Activated T-helper 1 cell treated with anti-CD3 and anti-CD28 coated beads, Interleukin-12 subunit alpha, Interleukin-12 subunit beta, Interleukin-2, Interleukin-4 antibody, amounts not matched to agents 30 ng/mL and 10 ng/mL and 1 ng/mL, durations not matched to agents 14 hours and 24 hours and 36 hours (primary cell): ENCODE measurements at places on chromosomes 5 and 9. TPM values are rescaled to one million over a fixed set of nuclear protein-coding genes. Genes with fewer than 3 reads are reported as not detected.

- DNase-seq = no peak
Measured at GRCh38 chr9:8863886-8864544, 1064.4 kb upstream of the DMAC1 start.

GRCh38 chr9:87880116-87880515 is 2.6 kb upstream of the SPATA31E1 start:
- no peak for DNase-seq

GRCh38 chr5:51960617-51961121 is 577.4 kb downstream of the ISL1 start:
- DNase-seq = no peak

- peak; percentile 64 for DNase-seq
Measured at GRCh38 chr9:83956436-83957247, 23.4 kb downstream of the HNRNPK start.

- DNase-seq = no peak
Measured at GRCh38 chr5:11023945-11024344, 262.9 kb upstream of the DAP start.

DNA sequence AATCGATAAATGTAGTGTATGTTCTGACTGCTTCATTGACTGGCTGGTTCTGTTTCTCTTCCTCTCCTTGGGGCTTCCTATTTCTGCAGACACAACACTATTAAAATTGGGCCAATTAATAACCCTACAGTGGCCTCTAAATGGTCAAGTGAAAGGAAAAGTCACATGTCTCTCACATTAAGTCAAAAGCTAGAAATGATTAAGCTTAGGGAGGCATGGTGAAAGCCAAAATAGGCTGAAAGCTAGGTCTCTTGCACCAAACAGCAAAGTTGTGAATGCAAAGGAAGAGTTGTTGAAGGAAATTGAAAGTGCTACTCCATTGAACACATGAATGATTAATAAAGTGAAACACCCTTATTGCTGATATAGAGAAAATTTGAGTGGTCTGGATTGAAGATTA is 58.2 kb downstream of the CCNH start:
- no peak for DNase-seq

DNA sequence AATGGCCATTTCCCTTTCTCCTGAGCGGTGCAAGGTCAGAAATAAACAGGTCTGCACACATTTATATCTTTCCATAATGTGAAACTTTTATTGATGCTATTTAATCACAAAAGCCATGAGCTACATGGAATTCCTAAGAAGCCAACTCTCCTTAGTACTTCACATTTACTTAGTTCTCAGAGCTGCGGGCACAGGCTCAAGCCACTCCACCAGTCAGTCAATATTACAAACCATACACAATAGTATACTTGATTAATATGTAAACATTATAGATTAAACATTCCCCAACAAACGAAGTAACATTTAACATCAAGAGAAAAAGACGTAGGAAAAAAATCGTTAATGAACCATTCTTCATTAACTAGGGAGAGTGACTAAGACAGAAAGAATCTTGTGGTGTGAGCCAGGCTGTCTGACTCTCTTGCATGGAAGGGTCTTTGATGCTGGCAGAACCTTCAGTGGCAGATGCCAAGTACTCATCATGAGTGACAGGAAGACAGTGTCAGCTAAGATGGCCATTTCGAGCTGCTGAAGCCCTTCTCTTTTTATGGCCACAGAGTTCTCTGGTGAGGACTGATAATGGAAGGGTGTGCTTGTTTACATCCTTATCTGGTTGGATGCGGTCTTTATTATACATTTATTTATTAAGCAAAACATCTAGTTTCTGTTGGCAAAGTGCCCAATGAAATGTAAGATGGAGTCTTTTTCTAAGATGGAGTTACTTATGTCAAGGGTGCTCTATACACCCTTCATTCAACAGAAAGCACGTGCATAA is 115.5 kb upstream of the TUT7 start:
- no peak for DNase-seq

GRCh38 chr5:36496471-36496870 is 109.9 kb upstream of the SLC1A3 start:
- DNase-seq = no peak

GRCh38 chr9:20526500-20527319 is 95.6 kb downstream of the MLLT3 start:
- DNase-seq = no peak

The PTGES gene
- 0.16 TPM in 1 of 2 replicates, not detected in the other for total RNA-seq

The ERMP1 gene
- 23.1 and 24.1 TPM in 2 replicates for total RNA-seq

- DNase-seq = no peak
Measured at GRCh38 chr9:37104183-37104889, 16.0 kb upstream of the ZCCHC7 start.

The GDA gene
- not detected in 2 replicates for total RNA-seq

- no peak for DNase-seq
Measured at GRCh38 chr5:111159845-111160244, 64.3 kb upstream of the CAMK4 start.

The SHC3 gene
- not detected in 2 replicates for total RNA-seq

The ACOT12 gene
- total RNA-seq = not detected in 2 replicates

GRCh38 chr5:106827061-106827460 is 843.7 kb downstream of the EFNA5 start:
- no peak for DNase-seq

The KCNMB1 gene
- total RNA-seq = 0.03 TPM in 1 of 2 replicates, not detected in the other

DNA sequence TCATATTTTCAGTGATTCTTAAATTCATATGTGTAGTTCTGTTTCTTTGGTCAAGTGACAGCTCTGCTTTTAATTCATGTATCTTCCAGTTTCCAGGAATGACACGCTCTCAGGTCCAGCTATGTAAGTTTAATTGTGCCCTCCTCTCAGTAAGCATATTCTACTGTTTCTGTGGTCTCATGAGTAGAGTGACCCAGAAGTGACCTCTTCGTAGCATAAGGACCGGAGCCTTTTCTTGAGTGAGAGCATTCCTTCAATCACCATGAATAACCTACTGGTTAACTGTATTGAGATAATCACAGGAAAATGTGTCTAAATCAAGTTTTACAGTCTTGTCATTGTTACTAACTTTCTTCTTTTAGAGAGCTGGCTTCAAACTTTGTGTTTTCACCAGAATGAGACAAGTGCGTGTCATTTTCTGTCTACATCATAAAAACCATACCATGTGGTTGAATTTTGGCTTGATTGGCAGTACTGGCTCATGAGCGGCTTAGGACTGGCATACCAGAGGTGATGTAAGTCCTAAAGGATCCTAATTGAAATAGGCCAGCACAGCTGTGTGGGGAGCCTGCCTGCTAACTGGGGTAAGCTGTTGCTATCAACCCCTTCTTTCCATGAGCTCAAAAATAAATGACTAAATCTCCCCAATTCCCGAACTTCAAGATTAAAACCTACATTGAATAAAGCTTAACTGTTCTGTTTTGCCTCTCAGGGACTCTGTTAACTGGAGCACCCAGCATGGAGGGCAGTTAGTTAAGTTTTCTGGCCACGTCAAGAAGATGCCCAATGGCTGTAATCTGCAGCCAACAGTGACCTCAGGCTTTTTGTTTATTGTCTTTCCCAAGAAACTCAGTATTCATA is 4.8 kb downstream of the ADAMTSL1 start:
- no peak for DNase-seq

The ZNF79 gene
- total RNA-seq = 21.7 and 23.1 TPM in 2 replicates

The PCDHGA6 gene
- 0.16 and 0.42 TPM in 2 replicates for total RNA-seq

The SPATA31A3 gene
- not detected in 2 replicates for total RNA-seq

GRCh38 chr5:41955432-41956024 is 30.4 kb downstream of the FBXO4 start:
- no peak for DNase-seq

The MGAT1 gene
- 106 and 107 TPM in 2 replicates for total RNA-seq

GRCh38 chr9:3827175-3827574 is 301.4 kb upstream of the RFX3 start:
- DNase-seq = no peak

DNA sequence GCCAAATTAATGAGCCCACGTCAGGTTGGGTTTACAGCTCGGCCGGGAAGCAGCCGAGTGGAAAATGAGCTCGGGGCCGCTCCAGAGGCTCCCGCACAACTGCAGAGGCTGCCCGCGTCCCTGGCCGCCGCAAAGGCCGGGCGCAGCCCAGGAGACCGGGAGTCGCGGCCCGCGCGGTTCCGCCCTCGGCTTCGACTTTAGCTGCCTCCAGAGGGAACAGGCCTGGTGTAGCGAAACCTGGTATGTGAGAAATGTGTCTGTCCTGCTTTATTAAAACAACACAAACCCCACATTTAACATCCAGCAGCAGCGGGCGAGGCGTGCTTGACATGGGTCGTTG is 66.2 kb downstream of the FOXD1 start:
- DNase-seq = no peak

The TMEM215 gene
- total RNA-seq = not detected in 2 replicates

DNA sequence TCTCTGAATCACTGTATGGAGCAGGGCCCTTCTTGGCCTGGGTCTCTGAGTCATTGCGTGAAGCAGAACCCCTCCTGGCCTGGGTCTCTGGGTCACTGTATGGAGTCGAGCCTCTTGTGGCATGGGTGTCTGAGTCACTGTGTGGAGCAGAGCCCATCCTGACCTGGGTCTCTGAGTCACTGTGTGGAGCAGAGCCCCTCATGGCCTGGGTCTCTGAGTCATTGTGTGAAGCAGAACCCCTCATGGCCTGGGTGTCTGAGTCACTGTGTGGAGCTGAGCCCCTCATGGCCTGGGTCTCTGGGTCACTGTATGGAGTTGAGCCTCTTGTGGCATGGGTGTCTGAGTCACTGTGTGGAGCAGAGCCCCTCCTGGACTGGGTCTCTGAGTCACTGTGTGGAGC is 94.0 kb upstream of the RAPGEF1 start:
- no peak for DNase-seq

The ANKRD31 gene
- 0.36 and 0.37 TPM in 2 replicates for total RNA-seq

The CDH9 gene
- total RNA-seq = not detected in 2 replicates

DNA sequence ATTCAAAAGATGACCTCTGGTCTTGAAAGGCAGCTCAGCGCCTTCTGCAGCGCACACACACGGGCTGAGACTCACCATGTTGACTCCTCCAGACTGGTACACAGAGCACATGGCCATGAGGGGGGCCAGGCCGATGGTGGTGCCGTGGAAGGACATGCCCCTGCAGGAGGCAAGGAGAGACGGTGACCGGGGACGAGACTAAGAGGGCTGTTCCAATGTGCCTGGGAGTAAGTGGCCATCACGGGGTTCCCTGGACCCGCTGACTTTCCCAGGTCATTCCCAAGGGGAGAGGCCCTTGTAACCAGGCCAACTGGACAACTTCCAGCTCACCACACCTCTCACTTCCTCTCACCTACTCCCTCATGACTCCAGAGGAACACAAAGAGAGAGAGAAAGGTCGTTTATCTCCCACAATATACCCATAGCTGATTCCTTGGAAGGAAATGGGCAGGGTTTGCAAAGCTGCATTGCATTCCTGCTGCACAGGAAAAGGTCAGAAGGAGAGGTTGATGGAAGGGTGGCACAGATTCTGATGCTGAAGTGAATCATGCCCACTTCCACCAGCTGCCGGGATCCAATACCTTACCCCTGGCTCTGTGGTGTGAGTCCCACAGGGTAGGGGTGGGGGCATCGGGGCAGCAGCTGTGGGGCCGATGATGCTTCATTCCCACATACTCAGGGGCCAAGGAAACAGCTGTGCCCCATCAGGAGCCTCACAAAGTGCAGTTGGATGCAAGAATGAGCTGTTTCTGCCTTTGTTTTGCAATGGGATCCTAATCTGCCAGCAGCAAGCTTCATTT is 47.2 kb downstream of the NIPAL4 start:
- DNase-seq = no peak

DNA sequence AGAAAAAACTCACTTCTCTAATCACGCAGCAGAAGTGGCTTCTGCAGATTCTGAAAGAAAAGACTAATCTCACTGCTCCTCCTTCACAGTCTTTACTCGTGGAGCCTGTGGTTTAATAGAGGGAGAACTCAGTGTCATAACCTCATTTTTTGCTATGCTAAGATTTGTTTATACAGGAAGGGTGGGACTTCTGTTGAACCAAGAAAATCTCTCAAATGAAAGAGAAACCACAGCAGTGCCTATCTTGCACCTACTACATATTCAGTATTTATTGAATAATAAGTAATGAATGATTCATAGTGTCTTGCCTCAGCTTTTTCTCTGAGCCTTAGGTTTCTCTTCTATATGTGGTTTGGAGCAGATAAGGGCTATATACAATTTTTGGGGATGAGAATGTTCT is 136.1 kb upstream of the DMAC1 start:
- DNase-seq = peak; percentile 14

GRCh38 chr9:79574136-79574535 is 2.4 kb downstream of the TLE4 start:
- DNase-seq = no peak

- DNase-seq = no peak
Measured at GRCh38 chr5:81068063-81068462, 107.9 kb downstream of the RASGRF2 start.

The C6 gene
- total RNA-seq = not detected in 2 replicates

The HTR1A gene
- not detected in 2 replicates for total RNA-seq

DNA sequence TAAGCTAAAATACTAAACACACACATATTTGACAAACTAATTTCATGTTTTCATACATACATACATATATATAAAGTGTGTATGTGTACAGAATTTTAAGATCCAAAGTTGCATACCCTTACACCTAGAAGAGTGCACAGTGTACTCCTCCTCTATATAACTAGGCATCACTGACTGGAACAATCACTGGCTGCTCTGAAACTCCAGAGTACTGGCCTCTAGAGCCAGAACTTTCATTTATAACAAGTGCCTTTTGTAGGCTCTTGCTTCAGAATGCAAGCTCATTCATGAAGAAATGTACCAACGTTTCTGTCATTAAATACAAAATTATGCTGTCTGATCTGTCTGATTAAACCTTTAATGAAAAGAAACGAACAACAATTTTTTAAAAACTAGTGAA is 4.0 kb downstream of the LEAP2 start:
- DNase-seq = no peak

DNA sequence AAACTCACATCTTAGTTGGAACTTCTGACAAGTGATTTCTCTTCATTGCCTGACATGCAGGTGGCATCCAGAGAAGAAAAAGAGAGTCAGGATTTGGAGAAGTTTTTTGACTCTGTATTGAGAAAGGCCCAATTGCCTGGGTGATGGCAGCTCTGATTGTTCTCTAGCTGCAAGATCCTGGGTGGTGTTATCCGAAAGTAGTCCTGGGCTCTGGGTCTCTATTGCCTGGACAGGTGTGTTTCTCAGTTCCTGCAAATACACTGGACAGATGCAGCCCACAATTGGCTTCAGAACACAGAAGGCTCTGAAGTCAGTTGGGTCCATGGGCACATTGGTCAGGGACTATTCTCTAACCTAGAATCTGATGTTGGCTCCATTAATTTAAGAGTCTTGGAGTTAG is 67.4 kb downstream of the RGS3 start:
- no peak for DNase-seq

The EGFLAM gene
- not detected in 2 replicates for total RNA-seq

The RIOK2 gene
- 37.2 and 47.2 TPM in 2 replicates for total RNA-seq
